ENCODE measurements at places on chromosomes 12 and 14.

- DNase-seq = no peak
Observed at GRCh38 chr14:60093606-60094005, 1.9 kb downstream of the PCNX4 start.

- no peak for DNase-seq
Observed at GRCh38 chr12:4587108-4587507, 25.1 kb downstream of the DYRK4 start.

GRCh38 chr12:630656-631632, 32.3 kb downstream of the NINJ2 start:
- DNase-seq = no peak

DNA sequence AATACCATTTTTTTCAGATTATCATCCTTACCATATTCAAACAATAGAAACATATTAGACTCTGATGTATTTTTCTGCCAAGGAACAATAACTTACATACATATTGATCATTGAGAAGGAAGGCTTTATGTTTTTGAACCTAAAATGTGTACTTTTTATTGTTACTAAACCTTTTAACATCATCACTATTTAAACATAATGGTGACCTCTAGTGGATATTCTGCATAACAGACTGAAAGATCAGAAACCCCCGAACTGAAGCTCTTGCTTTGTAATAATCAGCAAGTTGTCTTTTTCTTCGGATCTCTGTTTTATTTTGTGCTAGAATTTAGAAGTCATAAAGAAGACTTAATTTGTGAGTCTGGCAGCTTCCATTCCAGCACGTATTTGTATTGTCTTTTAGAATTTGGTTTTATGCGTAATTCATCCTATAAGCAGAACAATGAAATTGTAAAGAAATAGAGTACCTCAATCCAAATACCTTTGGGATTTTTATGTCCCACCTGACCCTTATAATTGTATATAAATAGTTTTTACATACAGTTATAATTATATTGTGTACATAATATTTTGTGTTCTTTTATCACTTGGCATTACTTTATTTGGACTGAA, 125.9 kb upstream of the ATF1 start:
- DNase-seq = no peak

DNA sequence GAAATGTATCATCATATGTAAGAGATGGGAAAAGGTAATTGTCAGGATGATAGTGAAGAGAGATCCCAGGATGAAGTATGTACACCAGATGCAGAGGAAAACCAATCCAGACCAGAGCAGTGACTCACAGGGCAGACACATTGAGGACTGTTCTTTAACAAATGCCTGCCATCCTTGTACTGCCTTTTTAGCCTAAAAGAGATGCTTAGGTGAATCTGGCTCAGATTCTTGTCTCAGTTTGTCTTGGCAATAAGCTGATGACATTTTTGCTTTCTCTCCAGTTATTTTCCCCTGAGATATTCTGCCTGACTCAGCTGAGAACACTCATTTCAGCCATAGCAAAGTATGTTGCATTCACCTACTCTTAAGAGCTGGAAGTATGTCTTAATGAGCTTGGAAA, 405.3 kb upstream of the USP15 start:
- DNase-seq = no peak

DNA sequence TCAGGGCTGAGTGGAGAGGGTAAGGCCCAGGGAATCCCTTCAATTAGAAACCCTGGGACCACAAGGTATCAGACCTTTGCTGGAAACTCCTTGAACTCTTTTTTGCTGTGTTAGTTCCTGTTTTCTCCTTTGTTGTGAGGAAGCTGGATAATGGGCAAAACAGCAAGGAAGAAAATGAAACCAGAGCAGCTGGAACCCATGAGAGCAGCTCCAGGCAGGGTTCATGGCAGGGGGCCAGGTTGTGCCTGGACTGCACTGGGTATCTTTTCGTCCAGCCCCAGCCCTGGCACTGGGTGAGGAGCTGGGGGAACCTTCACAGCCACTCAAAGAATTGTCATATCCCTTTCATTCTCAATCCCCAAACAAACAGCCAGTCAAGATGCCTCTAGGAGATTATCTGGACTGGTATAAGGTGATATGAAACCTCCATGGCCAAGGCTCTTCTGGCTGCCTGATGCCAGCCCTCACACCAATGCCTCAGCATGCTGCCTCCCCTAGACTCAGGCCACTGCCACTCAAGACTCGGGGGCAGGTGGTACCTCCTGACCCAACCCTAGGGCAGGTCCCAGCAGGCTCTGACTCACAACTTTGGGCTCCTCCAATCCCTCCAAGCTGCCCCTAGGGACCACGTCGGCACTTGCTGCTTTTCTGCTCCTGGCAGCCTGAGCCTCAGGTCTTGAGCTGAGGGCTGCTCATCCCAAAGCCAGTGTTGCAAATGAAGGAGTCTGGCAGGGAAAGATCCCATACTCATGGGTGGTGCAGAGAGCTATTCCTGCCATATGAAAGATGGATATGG, 16.5 kb downstream of the FAM186B start:
- no peak for DNase-seq

DNA sequence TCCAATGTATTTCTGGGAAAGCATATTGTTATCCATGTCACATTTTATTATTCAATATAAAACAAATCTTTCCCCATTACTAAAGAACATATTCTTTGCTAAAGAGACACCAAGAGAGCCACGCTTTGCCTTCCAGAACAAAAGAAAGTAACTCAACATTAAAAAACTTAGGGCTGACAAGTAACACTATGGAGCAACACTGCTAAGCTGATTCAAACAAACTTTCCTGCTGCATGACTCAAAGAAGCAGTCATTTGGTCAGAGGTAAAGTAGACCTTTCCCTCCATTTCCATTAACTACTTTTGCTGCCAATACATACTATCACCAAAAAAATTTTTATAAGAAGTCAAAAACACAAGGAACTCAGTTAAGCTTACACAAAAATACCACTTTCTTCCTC, 83.0 kb downstream of the DENND5B start:
- no peak for DNase-seq

- DNase-seq = no peak
Observed at GRCh38 chr12:66587912-66588311, 91.0 kb downstream of the GRIP1 start.

DNA sequence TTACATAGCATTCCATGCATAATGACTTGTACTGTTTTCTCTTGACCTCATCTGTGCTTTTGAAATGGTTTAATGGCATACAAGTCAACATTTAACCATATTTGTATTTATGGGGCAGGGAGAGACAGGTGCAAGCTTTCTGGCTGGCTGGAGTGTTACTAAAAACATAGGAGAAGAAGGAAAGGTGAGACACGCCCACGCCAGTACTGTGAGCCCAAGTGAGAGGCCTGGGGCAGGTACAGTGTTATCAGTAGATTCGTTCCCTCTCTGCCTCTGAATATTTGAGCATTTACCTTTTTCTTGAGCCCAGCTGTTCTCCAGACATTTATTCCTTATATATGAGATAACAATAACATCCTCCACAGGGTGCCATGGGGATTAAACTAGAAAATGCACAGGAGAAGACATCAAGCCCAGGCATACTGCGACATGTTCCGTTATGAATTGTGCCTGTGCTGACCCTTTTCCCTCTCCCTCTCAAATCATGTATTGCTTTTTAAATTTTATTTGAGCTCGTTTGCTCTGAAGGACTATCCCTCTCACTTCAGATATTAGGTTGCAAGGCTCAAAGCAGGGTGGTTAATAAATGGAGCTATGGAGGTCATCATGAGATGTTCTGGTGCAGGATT, 34.6 kb upstream of the TUBA1C start:
- peak; percentile 70 for DNase-seq

DNA sequence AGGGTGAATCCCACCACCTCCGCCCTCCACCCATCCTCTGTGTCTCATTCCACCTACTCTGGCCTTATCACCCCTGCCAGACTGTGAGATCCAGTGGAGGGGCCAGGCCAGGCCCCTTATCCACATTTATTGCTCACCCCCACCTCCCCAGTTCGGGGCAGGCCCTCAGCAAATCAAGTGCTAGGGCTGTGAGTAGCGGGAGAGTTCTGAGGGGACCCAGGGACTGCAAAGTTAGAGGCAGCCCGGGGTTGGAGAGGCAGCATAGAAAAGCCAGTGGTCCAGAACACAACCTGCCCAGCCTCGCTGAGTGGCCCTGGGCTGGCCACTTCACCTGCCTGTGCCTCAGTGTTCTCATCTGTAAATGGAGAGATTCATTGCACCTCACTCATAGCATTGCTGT, 27.2 kb upstream of the ACTN1 start:
- no peak for DNase-seq

- no peak for DNase-seq
Observed at GRCh38 chr12:91523831-91524230, 341.2 kb upstream of the DCN start.

DNA sequence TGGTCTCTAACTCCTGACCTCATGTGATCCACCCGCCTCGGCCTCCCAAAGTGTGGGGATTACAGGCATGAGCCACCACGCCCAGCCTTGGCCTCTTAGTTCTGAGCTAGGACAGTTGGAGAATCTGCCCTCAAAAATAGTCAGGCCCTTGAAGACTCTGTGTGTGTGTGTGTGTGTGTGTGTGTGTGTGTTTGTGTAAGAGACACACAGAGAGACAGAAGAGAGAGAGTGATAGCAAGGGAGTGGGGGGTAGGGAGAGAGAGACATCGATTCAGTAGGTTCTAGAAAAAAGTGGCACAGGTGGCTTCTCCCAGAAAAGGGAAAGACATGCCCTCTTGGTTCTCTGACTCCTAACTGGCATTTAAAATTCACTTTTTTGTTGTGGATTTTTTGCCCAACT, 5.4 kb downstream of the HNF1A start:
- no peak for DNase-seq

DNA sequence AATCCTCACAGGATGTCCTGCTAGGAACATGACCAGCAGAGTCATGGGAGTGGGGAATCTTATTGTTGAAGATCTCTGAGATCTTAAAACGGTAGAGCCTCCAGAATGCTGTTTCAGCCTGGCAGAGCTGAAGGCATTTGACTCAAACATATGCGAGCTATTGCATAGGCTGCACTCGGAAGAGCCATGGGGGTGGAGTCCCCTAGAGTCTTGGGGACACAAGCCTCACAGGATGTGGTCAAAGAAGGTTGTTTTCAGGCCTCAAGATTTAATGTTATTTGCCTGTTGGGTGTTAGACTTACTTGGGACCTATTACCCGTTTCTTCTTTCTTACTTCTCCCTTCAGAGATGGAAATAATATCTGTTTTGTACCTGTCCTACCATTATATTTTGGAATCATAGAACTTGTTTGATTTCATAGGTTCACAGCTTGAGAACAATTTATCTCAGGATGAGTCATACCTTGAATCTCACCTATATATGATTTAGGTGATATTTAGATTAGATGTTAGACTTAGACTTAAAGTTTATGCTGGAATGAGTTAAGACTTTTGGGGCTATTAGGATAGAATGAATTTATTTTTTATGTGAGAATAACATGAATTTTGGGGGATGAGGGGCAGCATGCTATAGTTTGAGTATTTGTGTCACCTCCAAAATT, 172.2 kb upstream of the ATP2B1 start:
- DNase-seq = no peak

DNA sequence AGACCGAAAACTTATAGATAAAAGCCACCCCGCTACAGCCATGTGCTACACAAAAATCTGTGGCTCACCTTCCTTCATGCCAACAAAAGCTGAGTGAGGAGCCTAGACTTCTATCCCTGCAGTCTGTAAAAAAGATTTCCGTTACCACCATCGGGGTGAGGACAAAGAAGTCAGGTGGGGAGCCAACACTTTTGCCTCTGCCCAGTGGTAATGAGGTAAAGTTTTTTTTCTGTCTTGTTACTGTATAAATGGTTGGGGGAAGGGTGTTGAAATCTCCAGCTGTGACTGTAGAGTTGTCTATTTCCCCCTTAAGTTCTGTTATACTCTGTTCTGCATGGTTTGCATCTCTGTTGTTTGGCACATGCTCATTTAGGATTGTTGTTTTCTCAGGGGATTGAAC, 707.8 kb downstream of the FLRT2 start:
- no peak for DNase-seq

DNA sequence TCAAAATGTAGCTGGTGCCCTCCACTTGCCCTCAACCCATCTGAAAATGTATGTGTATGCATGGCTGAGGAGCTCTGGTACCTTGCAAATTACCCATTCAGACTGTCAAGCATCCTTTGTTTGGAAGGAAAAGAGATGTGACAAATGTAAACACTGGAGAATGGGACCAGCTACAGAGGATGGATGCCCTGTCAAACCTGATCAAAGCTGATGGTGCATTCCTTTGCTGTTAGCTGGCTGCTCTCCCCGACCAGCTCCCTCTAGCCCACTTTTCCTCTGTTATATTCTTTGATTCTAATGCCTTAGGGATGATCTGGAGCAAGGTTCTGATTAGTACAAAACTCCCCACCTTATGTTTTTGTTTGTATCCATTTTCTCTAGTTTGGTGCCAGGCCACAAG, 310.3 kb downstream of the C12orf75 start:
- DNase-seq = no peak

DNA sequence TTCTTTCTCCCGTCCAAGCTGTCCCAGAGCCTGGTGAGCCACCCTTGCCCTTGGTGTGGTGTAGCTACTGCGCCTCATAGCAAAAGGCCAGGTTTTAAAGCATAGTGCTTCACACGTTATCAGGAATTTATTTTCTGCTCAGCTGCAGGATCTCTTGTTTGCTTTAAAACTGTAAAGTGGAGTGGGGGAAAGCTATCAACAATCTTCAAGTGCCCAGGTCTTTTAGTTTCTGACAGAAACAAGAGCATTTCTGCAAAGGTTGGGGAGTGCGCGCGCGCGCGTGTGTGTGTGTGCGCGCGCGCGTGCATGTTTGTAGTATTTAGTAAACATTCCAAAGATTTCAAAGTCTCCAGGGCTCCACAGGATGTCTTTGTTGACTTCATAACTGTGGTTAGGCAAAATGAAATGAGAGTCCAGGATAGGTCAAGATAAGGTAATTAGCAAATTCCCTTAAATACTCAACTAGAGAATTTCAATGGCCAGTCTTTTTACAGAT, 45.5 kb downstream of the EML1 start:
- no peak for DNase-seq

DNA sequence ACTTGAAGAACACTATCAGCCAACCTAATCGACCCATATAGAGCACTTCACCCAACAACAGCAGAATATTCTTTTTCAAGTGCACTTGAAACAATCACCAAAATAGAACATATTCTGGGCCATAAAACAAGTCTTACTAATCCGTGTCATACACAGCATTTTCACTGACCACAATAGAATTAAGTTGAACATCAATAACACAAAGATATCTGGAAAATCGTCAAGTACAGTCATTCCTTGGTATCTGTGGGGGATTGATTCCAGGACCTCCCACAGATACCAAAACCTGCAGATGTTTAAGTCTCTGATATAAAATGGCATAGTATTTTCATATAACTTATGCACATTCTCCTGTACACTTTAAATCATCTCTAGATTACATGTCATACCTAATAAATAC, 295.7 kb downstream of the BCL11B start:
- no peak for DNase-seq

Data from NCI-H187 (cell line).